Astrocyte of the spinal cord (primary cell): ENCODE measurements at places on chromosomes 7 and 10.
A peak's percentile ranks its signal among the peaks of the same experiment; 100 is the strongest.

GRCh38 chr10:73932620-73933112, 21.7 kb downstream of the PLAU start:
- no peak for DNase-seq

DNA sequence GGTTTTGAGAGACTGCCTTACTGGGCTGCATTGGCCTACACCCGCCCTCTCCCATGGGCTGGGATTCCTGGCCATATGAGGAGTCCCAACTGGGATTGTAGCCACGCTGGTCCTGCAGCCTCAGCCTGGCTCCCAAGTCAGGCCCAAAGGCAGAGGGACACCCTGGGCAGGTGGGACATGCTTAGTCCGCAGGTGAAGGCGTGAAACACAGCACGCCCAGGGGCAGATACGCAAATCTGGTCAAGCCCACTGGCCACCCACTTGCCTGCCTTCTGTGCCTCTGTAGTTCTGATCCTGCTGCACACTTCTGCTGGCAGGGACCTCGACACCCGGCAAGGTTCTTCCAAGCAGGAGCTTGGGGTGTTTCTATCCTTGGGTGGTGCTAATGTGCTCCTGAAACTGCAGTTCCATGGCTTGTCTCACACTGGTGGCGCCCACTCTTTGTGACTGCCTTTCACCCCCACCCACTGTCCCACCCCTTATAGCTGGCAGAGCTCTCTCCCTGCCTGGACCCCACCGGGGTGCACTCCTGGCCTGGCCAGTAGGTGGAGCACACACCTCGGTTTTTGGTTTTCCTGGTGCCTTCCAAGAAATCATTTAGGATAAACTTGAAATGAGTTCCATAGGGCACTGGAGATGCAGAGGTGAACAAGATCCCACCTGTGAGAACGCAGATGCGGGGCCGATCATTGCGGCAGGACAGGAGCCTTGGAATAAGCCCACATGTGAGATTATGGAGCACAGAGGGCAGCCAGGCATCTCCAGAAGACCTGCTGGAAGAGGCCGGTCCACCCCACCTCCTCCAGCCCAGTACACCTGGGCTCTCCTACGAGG, 47.9 kb downstream of the MKI67 start:
- peak; percentile 31 for DNase-seq

DNA sequence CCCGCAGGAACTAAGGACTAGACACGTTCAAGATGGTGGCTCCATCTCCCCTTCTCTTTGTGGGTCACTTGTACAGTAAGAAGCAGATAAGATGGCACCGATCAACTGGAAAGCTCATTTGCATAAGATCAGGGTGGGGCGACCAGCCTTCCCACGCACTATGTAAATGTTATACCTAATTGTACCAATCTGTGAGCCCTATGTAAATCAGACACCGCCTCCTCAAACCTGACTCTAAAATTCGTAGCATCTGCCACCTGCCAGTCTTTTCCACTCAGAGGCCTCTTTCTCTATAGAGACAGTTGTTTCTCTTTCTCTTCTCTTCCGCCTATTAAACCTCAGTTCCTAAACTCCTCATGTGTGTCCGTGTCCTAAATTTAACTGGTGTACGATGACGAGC, 324.5 kb downstream of the PHF14 start:
- DNase-seq: no peak

DNA sequence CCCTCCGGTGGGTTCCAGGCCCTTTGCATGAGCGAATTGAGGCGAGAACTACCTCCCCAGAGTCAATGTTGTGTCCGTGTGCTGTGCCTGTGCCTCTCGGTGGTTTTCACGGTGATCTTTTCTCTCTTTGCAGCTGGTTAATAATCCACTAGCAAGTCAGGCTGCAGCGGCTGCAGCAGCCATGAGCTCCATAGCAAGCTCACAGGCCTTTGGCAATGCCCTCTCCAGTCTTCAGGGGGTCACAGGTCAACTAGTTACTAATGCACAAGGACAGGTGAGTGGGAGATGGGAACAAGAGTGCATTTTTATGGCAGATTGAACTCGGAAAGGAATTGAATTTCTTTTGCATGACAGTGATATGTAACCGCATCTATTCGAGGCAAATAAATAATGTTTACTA, 159.7 kb upstream of the YAE1 start:
- DNase-seq: no peak

- no peak for DNase-seq
Observed at GRCh38 chr10:46094931-46095750, 49.1 kb upstream of the MSMB start.

- no peak for DNase-seq
Observed at GRCh38 chr7:102376964-102377466, 19.1 kb upstream of the PRKRIP1 start.

DNA sequence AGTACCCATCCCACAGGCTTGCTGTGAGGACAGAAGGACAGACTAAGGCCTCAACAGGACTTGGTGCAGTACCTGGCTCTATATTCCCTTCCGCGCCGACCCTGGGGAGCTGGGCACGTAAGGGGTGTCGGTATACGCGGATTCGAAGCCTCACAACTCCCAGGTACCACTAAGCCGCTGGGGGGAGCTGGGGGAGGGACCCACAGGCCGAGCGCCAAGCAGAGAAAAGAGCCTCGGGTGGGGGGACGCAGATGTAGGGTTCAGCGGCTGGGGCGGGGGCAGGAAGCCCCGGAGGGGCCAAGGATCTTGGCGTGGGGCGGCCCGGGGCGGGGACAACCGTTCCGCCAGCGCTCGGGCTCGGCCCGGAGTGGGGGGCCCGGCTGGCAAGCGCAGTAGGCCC, 126.4 kb upstream of the ZNF746 start:
- peak; percentile 9 for DNase-seq

DNA sequence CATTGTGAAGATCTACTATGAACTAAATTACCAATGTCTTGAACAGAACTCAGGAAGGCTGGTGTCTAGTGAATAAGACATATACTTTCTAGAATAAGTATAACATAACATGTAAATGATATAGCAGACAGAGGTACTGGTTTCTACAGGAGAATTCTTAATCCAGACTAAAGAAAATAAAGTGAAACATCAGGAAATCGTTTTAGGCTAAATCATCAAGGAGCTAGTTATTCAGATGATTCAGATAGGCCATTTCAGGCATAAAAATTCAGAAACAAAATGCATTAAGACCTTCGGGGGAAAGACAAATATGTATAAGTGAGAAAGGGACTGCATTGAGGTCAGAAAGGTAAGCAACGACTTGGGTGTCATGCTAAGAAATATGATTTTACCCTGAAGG, 170.6 kb downstream of the LRRN3 start:
- DNase-seq: peak; percentile 8

DNA sequence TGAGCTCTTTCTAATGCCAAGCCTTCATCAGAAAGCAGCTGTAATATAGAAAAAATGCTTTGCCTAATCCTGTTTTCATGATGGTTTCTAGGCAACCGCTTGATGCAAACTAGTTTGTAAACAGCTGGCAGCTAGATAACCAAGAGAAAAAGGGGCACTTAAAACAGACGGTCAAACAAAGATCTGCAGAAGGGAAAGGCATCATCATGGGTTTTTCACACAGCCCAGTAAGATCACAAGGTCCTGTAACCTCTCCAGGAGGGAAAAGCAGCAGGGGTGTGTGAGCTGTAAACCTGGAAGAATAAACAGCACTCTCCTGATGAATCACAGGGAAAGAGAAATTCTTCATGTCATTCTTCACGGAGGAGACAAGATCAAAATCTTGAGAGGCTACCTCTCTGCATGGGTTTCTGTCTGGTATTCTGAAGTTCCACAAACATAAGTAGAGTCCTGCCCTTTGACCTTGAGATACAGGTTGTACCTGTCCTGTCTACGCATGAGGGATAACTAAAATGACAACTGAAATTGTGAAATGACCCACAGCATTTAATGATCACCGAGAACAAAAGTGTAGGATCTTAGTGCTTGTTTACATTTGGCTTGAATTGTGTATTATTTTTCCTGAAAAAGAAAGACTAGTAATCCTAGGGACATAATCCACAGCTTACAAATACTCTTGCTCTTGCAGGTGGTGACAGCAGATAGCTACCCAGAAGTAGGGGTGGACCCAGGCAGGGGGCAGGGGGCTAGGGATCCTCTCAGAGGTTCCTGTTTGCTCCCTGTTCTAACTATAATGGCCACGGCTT, 48.0 kb downstream of the CREB3L2 start:
- peak; percentile 89 for DNase-seq

DNA sequence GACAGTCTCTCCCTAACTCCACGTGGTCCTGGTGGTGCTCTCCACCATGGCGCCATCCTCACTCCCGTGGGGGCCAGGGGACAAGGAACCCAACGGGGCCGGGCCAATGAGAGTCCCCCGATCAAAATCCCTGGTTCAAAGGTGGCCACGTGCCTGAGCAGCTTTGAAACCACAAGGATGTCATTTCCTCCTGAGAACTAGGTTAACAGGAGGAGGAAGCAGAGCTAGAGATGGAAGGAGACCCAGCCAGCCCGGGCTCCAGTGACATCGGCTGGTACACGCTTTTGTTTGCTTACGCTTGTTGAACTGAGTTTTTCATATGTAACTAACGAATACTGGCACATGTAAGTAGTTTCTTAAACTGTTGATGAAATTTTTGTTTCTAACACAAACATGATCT, 61.7 kb downstream of the PRPF18 start:
- DNase-seq: no peak
